ENCODE measurements at places on chromosomes 16 and 17. TPM values are rescaled to one million over a fixed set of nuclear protein-coding genes. Genes with fewer than 3 reads are reported as not detected.

- no peak for DNase-seq
Observed at GRCh38 chr16:89360760-89361435, 129.5 kb downstream of the ANKRD11 start.

DNA sequence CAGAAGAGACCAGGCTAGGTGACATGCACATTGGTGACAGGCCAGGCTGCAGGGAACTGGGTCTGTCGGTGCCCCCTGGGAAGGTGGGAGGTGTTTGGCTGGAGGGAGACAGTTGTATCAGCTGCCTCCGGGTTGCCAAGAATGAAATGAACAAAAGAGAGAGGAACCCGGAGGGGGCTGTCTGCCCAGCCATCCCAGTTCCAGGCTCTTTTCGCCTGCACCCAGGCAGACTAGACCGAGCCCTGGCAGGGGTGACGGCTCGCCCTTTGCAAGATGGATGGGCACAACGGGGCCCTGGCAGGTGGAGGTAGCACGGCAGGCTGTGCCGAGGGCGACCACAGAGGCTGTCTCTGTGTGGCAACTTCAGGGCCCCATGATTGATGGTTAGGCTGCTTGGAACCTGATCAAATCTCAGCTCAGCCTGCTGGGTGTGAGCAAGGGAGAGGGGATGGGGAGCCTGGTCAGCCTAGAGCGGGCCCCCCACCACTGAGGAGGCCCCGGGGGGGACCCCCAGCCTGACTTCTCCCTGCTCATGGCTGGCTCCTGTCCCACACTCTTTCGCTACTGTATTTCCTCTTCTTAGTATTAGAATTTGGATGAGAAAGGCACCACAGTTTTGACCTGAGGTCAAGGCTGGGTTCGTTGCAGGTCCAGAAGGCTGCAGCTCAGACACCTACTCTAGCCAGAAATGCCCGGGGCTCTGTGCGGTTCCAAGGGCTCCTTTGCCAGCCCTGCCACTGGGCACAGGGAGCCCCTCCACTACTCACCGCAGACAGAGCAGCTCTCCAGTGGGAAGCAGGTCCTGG, 118.9 kb upstream of the CHMP6 start:
- DNase-seq, result no peak

DNA sequence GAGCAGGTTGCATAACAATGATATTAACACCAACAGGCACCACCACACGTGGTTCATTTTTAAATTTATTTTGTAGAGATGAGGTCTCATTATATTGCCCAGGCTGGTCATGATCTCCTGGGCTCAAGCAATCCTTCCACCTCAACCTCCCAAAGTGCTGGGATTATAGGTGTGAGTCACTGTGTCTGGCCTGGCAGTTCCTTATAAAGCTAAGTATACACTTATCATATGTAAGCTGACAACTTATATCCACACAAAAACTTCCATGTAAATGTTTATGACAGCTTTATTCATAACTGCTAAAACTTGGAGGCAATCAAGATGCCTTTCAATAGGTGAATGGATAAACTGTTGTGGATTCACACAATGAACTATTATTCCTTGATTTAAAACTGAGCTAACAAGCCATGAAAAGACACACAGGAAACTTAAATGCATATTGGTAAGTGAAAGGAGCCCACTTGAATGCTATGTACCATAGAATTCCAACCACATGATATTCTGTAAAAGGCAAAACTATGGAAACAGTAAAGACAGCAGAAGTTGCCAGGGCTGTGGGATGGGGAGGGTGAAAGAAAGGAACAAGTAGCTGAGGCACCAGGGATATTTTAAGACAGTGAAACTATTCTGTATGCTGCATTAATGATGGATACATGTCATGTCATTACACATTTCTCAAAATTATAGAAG, 156.5 kb upstream of the KCNJ18 start:
- DNase-seq, result no peak

DNA sequence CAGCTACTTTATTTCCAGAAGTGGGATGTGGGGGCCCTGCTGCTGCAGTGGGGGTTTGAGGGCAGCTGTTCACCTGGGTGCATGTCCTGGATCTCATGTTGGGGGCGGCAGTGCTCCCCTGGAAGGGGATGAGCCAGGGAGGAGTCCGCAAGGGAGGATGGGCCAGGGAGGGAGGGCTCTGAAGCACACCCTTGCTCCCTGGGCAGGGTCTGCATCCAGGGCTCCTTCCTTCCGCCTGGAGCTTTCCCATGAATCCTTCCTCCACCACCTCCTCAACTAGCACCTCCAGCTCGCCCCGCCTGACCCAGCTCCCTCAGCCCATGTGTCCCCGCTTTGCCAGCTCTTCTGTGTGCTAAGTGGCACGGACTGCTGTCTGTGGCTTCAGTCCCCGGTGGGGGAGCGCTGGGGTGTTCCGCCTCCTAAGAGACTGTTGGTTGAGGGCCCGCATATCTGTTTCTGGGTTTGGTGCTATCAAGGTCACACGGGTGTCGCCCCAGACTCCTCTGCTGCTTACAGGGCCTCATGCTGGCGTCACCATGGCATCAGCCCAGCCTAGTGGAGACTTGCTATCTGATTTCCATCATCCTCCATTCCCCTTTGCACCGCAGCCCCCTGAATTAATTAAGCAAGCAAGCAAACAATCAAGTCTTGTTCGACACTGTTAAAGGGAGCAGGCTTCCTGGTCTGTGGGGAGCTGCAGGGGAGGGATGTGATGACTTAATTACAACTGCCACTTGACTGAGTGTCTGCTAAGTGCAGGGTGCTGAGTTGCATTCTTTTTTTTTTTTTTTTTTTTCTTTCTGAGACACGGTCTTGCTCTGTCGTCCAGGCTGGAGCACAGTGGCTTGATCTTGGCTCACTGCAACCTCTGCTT, 71.8 kb downstream of the PRKCA start:
- DNase-seq, result peak; percentile 78

DNA sequence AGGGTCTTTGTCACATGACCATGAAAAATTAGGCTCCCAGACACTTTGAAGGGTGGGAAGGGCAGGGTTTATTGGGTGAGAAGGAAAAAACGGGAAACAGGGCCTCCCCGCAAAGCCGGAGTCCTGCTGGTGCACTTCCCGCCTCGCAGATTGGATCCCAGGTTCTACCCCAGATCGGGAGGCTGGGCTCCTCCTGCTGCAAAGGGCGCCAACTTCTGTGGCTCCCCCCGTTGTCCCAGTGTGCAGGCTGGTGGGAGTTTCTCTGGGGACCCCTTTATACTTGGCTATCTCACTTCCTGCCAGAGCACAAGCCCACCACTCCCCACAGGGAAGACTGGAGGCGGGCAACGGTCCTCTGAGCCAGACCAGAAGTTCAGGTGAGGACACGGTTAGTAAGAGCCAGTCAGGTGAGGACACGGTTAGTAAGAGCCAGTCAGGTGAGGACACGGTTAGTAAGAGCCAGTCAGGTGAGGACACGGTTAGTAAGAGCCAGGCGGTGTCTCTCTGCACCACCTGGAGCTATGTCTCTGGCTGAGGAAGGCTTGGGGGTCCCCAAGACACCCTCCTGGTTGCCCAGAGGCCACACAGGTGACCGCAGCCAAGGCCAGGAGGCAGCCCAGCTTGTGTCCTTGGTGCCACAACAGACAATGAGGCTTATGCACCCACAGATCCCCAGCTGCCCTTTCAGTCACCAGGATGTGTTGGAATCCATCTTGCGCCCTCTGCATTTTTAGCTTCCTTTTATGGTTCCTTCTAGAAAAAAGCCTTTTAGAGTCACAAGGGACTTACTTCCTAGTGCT, 48.1 kb upstream of the CHMP6 start:
- DNase-seq, result no peak

DNA sequence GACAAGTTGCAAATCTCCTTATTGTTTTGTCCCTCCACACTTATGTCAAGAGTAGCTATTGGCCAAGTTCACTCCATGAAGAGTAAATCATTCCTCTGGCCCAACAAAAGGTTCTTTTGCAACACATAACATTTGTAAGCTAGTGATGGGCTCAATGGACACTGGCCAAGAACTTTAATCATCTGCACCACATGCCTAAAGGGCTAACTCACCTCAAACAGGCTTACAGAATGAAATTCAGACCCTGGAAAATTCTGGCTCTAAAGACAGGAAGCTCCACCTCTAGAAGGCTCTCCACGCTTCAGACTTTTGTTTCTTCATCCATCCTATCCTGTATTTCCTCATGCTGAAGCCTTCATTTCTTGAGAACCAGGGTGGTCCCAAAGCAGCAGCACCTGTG, 10.9 kb upstream of the ANKFN1 start:
- DNase-seq, result no peak

- DNase-seq, result no peak
Observed at GRCh38 chr16:54421220-54421619, 134.6 kb upstream of the IRX3 start.

DNA sequence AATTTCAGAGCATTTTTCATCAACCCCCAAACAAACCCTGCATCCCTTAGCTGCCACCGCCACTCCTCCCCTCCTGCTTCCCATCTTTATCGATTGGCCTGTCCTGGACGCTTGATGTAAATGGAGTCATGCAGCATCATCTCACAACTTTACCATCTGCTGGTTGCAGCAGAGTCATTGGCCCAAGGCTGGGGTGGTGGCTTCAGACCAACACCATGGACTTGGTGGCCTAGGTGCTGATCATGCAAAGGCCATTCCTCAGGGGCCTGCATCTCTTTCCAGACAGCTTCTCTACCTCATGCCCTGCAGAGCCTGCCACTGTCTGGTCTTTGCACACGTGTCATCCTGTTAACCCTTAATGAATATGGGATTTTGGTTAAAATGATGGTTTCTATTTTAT, 73.4 kb downstream of the MPRIP start:
- DNase-seq, result no peak

GRCh38 chr17:71176331-71176730, 944.5 kb upstream of the SOX9 start:
- DNase-seq, result no peak

DNA sequence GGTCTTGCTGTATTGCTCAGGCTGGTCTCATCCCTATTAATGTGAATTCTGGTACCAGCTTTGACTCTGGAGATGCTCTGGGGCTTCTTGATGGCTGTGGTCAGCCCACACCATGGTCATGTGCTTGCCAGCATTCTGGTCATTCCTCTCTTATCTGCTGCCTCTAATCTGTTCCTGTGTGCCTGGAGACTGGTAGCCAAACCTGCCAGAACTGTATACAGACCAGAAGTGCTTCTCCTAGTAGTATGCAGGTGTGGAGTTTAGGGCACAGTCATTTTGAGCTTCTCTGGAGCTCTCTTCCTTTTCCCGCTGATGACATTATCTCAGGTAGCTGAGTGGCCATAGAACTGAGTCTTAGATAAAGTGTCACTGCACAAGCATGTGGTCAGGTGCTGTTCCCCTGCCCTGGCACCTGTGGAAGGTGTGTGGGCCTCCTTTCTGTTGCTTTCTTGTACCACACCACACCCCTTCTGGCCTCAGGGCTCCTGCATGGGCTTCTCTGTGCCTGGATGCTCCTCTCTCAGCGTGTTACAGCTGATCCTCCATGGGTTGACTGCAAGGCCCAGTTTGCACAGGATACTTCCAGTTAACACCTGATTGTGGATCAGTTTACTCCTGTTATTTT, 162.7 kb downstream of the SPECC1 start:
- DNase-seq, result no peak

DNA sequence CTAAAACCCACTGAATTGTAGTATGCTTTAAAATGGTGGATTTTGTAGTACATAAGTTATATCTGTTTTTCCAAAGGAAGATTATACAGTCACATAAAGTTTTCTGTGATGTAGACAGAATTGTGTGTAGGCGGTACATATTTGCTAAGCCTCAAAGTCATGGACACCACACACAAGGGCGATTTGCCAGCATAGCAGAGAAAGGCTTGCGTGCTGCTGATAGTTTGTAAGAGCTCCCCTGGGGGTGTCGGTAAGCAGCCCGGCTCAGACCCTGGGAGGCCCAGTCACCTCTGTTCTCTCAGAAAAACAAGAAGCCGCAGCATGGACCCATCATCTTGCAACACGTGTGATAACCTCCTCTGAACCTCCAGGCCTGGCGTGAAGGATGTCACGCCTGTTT, 38.3 kb upstream of the AKTIP start:
- DNase-seq, result peak; percentile 18

DNA sequence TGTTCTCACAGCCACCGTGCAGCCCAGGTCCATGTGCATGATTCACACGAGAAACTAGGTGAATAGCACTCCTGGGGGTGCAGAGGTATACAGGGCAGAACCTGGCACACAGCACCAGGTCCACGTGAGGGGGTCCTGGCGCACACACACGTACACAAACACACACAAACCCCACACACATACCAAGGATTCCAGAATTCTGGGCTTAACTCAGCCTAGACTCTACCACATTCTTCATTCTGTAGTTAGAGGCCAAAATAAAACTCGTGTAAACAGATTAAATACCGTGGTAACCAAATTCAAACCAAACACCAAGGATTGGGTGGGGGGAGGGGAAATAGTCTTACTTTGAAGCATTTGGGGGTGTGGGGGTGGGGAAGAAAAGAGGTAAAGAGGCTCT, 58.5 kb downstream of the XYLT1 start:
- DNase-seq, result no peak

- no peak for DNase-seq
Observed at GRCh38 chr17:34201767-34202166, 53.3 kb upstream of the CCL2 start.

GRCh38 chr16:17836868-17837602, 366.3 kb upstream of the XYLT1 start:
- DNase-seq, result peak; percentile 34

DNA sequence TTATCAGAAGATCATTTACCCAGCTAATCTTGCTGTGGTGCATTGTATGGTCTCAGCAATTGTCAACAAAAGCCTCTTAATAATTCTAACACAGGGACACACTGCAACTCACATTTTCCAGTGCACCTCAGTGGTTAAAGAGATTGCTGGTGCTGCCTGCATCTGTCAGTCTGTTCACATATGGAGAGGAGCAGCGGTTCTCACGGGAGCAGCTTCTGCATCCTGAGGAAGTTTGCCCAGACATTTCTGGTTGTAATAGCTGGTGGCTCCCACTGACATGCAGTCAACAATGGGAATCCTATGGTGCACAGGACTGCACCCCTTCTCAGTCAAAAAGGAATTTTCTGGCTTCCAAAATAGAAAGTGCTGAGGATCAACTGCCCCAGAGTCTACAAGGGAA, 7.8 kb downstream of the GGA2 start:
- no peak for DNase-seq

DNA sequence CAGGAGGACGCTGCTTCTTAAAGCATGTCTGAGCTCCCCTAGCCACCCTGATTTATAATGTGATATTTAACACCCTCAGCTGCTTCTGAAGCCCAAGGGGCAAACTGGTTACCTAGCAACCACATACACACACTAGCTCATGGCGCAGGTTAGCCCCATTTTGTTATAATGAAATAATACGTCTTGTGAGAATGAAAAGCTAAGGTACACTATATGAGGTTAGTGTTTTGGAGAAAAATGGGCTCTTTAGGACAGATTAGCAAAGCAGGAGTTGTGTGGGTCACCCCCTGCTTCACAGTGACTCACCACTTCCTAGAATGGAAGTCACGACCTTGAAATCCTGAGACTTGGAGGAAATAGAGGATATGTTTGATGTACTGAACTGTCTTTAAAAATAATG, 404.8 kb upstream of the HSBP1 start:
- DNase-seq, result peak; percentile 44

The SLC7A6 gene
- 30.1 TPM for total RNA-seq

The SLC5A11 gene
- not detected for total RNA-seq

The CDH13 gene
- total RNA-seq, result 36.5 TPM

The NARF gene
- total RNA-seq, result 42.3 TPM

The NHERF1 gene
- total RNA-seq, result 44.8 TPM

The OR2C1 gene
- total RNA-seq, result not detected

The NPIPB13 gene
- 1.1 TPM for total RNA-seq

The ZNF500 gene
- total RNA-seq, result 7.5 TPM

The ZFHX3 gene
- 1.5 TPM for total RNA-seq

The SLC16A11 gene
- not detected for total RNA-seq

The HOXB4 gene
- 2.5 TPM for total RNA-seq

The TAC4 gene
- total RNA-seq, result not detected

The SPATA20 gene
- total RNA-seq, result 16.4 TPM

The NMT1 gene
- 112 TPM for total RNA-seq

The NPTX1 gene
- total RNA-seq, result not detected

The KRTAP4-9 gene
- not detected for total RNA-seq
